ENCODE measurements at places on chromosomes 12 and 14. TPM values are rescaled to one million over a fixed set of nuclear protein-coding genes. Genes with fewer than 3 reads are reported as not detected.

- H3K27ac ChIP-seq = no peak overlapping the region
- no peak overlapping the region for H3K4me3 ChIP-seq
- H3K27me3 ChIP-seq = no peaks in the 10 kb centered on the region
- DNase-seq = no peak
- H3K4me1 ChIP-seq = peaks cover 4% of the 10 kb centered on the region
Observed at GRCh38 chr12:121331248-121331647, 21.0 kb downstream of the ANAPC5 start.

- no peaks in the 10 kb centered on the region for H3K27me3 ChIP-seq
- H3K27ac ChIP-seq = peak overlapping the region; percentile 88
- H3K4me1 ChIP-seq = peaks cover 62% of the 10 kb centered on the region
- H3K36me3 ChIP-seq = peaks cover 56% of the 10 kb centered on the region
- peak overlapping the region; percentile 80 for H3K4me3 ChIP-seq
- no peak for DNase-seq
Observed at GRCh38 chr12:89347325-89347829, 4.9 kb downstream of the DUSP6 start.

GRCh38 chr12:127810041-127810440 is 456.9 kb upstream of the TMEM132C start:
- H3K36me3 ChIP-seq = no peaks in the 10 kb centered on the region
- DNase-seq = no peak
- no peaks in the 10 kb centered on the region for H3K27me3 ChIP-seq
- H3K4me3 ChIP-seq = no peak overlapping the region

DNA sequence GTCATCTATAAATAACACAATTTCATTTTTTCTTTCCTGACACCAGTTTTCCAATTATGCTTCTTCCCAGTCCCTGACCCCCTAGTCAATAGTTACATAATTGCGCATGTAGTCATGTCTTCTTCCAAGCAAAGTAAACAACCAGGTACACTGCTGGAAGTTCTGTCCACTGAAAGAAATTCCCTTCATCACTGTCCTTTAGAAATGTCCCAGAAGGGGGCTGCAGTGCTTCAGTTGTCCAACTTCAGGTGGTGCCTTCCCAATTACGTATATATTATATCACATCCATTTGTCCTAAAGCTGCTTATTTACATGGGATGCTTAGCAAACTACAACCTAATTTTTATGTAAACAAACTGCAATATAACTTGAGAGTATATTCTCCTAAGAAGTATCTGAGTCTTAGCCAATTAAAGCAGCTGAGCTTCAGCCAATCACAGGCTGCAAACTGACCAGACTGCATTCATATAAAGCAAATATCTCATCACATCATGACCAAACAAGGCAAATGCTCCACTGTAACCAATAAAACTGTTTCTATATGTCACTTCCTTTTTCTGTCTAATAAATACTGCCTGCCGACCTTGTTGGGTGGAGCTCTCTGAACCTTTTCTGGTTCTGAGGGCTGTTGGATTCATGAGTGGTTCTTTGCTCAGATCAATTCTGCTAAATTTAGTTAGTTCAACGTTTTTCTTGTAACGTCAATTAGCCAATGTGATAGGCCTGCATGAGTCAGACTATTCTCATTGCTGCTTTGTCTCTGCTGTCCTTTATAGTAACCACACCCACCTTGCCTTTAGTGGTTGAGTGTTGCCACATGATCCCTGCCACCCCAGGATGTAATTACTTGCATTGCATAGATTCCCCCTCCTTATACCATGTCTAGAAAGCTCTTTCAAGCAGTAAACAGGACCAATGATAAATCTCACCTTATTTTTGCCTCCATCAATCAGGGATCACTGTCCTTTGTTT is 239.3 kb downstream of the ALG10B start:
- no peak for DNase-seq
- H3K36me3 ChIP-seq = no peaks in the 10 kb centered on the region
- H3K4me1 ChIP-seq = no peaks in the 10 kb centered on the region
- H3K27me3 ChIP-seq = no peaks in the 10 kb centered on the region
- no peak overlapping the region for H3K27ac ChIP-seq
- H3K4me3 ChIP-seq = no peak overlapping the region

DNA sequence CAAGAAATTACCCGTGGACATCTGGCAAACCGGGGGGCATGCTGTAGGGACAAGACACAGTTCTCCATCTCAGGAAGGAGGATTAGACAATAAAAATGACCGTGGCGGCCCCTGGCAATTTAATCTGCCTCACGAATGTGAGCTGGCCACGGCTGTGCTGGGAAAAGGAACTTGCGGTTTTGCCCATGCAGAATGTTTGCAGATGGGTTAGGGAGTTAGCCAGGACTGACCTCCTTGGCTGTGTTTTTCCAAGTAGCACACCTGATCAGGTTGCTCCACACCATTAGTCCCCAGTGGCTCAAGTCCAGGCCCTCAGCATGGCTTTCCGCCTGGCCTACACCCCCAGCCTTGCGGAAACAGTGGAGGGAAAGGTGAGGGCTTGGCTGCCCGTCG is 20.8 kb downstream of the TPCN1 start:
- H3K4me1 ChIP-seq = peaks cover 23% of the 10 kb centered on the region
- H3K36me3 ChIP-seq = peaks cover 31% of the 10 kb centered on the region
- H3K27me3 ChIP-seq = no peaks in the 10 kb centered on the region
- H3K27ac ChIP-seq = no peak overlapping the region
- DNase-seq = no peak

GRCh38 chr12:107402041-107403022 is 283.3 kb upstream of the PWP1 start:
- H3K4me1 ChIP-seq = peaks cover 41% of the 10 kb centered on the region
- H3K4me3 ChIP-seq = no peak overlapping the region
- no peaks in the 10 kb centered on the region for H3K27me3 ChIP-seq
- peaks cover 3% of the 10 kb centered on the region for H3K36me3 ChIP-seq

GRCh38 chr14:106044515-106044914 is 518.1 kb downstream of the TMEM121 start:
- no peak for DNase-seq
- H3K27me3 ChIP-seq = peaks cover 6% of the 10 kb centered on the region
- no peak overlapping the region for H3K27ac ChIP-seq
- peaks cover 15% of the 10 kb centered on the region for H3K4me1 ChIP-seq
- H3K4me3 ChIP-seq = no peak overlapping the region

- H3K27me3 ChIP-seq = peaks cover 14% of the 10 kb centered on the region
- no peaks in the 10 kb centered on the region for H3K4me1 ChIP-seq
- no peak overlapping the region for H3K27ac ChIP-seq
- H3K36me3 ChIP-seq = no peaks in the 10 kb centered on the region
- no peak overlapping the region for H3K4me3 ChIP-seq
- DNase-seq = no peak
Observed at GRCh38 chr12:53798575-53798974, 46.8 kb upstream of the CISTR start.

- no peaks in the 10 kb centered on the region for H3K4me1 ChIP-seq
- H3K27me3 ChIP-seq = no peaks in the 10 kb centered on the region
- no peak overlapping the region for H3K27ac ChIP-seq
- no peak overlapping the region for H3K4me3 ChIP-seq
Observed at GRCh38 chr12:16272222-16272621, 5.3 kb downstream of the SLC15A5 start.

- no peak for DNase-seq
- H3K27me3 ChIP-seq = peaks cover 37% of the 10 kb centered on the region
- H3K4me3 ChIP-seq = peak overlapping the region; percentile 87
- peak overlapping the region; percentile 86 for H3K27ac ChIP-seq
Observed at GRCh38 chr12:13000616-13000924, 505 bp upstream of the HEBP1 start.

DNA sequence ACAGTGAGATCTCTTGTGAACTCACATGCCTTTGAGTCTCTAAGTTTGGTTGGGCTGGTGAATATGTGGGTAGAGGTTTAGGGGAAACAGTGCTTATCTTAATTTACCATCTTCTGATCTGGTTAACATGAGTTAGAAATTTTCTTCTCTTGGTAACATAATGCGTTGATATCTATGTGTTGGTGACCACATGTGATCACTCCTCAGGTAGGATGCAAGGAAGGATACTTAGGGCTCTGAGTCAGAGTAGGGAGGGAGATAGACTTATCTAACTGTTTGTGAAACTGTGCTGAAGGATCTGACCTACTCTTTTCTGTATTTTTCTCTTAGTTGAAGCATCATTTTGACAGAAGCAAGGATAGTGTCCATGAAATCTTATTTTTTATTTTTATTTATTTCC is 23.1 kb downstream of the FAM234B start:
- H3K4me1 ChIP-seq = peaks cover 6% of the 10 kb centered on the region
- H3K27ac ChIP-seq = no peak overlapping the region
- H3K36me3 ChIP-seq = peaks cover 12% of the 10 kb centered on the region
- H3K4me3 ChIP-seq = no peak overlapping the region

DNA sequence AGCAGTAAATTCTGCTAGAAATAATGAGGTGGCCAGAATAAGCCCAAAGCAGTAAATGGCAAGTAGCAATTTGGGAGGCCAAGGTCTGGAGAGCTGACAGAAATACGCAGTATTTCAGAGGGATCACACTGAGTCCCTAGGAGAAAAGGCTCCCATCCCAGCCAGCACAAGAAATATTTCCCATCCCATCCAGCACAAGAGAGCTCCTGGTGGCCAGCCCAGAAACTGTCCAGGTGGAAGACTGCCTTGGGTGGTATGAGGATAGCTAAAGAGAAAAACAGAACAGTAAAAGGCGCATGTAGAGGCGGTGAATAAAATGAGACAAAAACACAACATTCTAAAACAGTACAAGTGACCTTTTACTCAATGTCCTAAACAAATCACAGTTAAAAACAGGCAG is 120.7 kb downstream of the HECTD4 start:
- no peak for DNase-seq
- no peak overlapping the region for H3K4me3 ChIP-seq
- H3K27me3 ChIP-seq = no peaks in the 10 kb centered on the region
- H3K4me1 ChIP-seq = no peaks in the 10 kb centered on the region
- H3K36me3 ChIP-seq = peaks cover 17% of the 10 kb centered on the region
- no peak overlapping the region for H3K27ac ChIP-seq

DNA sequence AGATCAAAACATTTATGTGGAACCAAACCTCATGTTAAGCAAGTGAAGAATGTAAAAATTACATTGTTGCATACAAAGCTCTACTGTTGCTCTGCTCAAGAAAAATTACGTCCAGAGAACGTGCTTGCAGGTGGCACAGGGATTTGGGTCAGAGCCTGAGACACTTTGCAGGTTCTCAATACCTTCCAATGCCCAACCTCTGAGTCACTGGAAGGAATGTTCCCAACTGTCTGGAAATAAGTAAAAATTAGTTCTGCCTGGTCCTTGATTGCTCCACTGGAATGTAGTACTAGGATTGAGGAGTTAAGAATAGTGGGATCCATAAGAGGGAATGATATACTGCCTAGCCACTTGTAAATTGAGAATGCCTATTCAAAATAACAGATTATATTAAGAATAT is 2.8 kb upstream of the IFNG start:
- H3K36me3 ChIP-seq = peaks cover 22% of the 10 kb centered on the region
- peak overlapping the region; percentile 61 for H3K4me3 ChIP-seq

- peaks cover 25% of the 10 kb centered on the region for H3K4me1 ChIP-seq
- no peaks in the 10 kb centered on the region for H3K36me3 ChIP-seq
- DNase-seq = no peak
- no peak overlapping the region for H3K4me3 ChIP-seq
Observed at GRCh38 chr12:62694116-62694515, 227.5 kb downstream of the MON2 start.

GRCh38 chr14:72366619-72367018 is 434.4 kb downstream of the RGS6 start:
- no peak overlapping the region for H3K27ac ChIP-seq
- H3K4me1 ChIP-seq = no peaks in the 10 kb centered on the region
- H3K36me3 ChIP-seq = no peaks in the 10 kb centered on the region
- no peak overlapping the region for H3K4me3 ChIP-seq

GRCh38 chr14:101077481-101078074 is 174.1 kb upstream of the RTL1 start:
- H3K27ac ChIP-seq = no peak overlapping the region
- peaks cover 25% of the 10 kb centered on the region for H3K27me3 ChIP-seq
- DNase-seq = no peak

- H3K4me1 ChIP-seq = peaks cover 9% of the 10 kb centered on the region
- H3K4me3 ChIP-seq = no peak overlapping the region
- no peaks in the 10 kb centered on the region for H3K27me3 ChIP-seq
Observed at GRCh38 chr12:113326775-113327395, 8.0 kb downstream of the SLC8B1 start.

DNA sequence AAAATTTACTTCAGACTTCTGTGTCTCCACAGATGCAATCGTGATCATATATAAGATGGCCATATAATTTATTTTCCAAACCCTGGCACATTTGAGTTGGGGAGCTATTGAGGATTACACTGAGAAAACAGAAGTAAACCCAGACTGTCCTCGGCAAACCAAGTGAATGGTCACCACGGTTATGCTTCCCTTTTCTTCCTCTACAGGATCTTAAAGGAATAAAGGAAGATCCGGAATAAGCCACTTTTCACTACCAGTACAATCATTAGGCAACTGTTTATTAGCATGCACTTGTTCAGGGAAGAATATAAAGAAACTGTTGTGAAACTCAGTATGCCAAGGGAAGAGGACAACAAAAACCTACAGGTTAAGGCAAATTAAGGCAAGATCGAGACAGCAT is 27.6 kb downstream of the SBNO1 start:
- H3K36me3 ChIP-seq = peaks cover 23% of the 10 kb centered on the region
- DNase-seq = no peak
- H3K27me3 ChIP-seq = no peaks in the 10 kb centered on the region
- peaks cover 4% of the 10 kb centered on the region for H3K4me1 ChIP-seq
- H3K27ac ChIP-seq = no peak overlapping the region

- no peak overlapping the region for H3K27ac ChIP-seq
- no peak for DNase-seq
- H3K36me3 ChIP-seq = no peaks in the 10 kb centered on the region
- no peaks in the 10 kb centered on the region for H3K4me1 ChIP-seq
Observed at GRCh38 chr12:85626001-85626783, 210.0 kb downstream of the RASSF9 start.

GRCh38 chr12:96152164-96152563 is 42.0 kb upstream of the ELK3 start:
- peaks cover 4% of the 10 kb centered on the region for H3K27me3 ChIP-seq
- peak overlapping the region; percentile 20 for H3K27ac ChIP-seq
- no peak for DNase-seq
- H3K4me3 ChIP-seq = no peak overlapping the region
- no peaks in the 10 kb centered on the region for H3K4me1 ChIP-seq

- no peak overlapping the region for H3K4me3 ChIP-seq
- H3K27me3 ChIP-seq = peaks cover 2% of the 10 kb centered on the region
- no peaks in the 10 kb centered on the region for H3K4me1 ChIP-seq
- H3K36me3 ChIP-seq = no peaks in the 10 kb centered on the region
- H3K27ac ChIP-seq = no peak overlapping the region
Observed at GRCh38 chr12:65786041-65786440, 38.2 kb upstream of the HMGA2 start.

GRCh38 chr12:54409267-54409666 is 9.8 kb downstream of the ITGA5 start:
- no peak for DNase-seq
- H3K27ac ChIP-seq = no peak overlapping the region
- H3K27me3 ChIP-seq = no peaks in the 10 kb centered on the region
- peaks cover 40% of the 10 kb centered on the region for H3K4me1 ChIP-seq

GRCh38 chr12:26331960-26332359 is 136.6 kb downstream of the SSPN start:
- H3K27ac ChIP-seq = no peak overlapping the region
- H3K27me3 ChIP-seq = peaks cover 12% of the 10 kb centered on the region
- no peaks in the 10 kb centered on the region for H3K4me1 ChIP-seq

GRCh38 chr12:18632848-18633247 is 105.0 kb downstream of the PLCZ1 start:
- no peaks in the 10 kb centered on the region for H3K36me3 ChIP-seq
- H3K27ac ChIP-seq = no peak overlapping the region
- no peaks in the 10 kb centered on the region for H3K27me3 ChIP-seq
- no peak for DNase-seq

ITGB7 gene
- total RNA-seq = 266 TPM

GPR65 gene
- total RNA-seq = 8.0 TPM

RNASE2 gene
- not detected for total RNA-seq

NRL gene
- total RNA-seq = 2.7 TPM

FITM1 gene
- total RNA-seq = 0.26 TPM

TMEM253 gene
- not detected for total RNA-seq

RPL10L gene
- not detected for total RNA-seq

KERA gene
- not detected for total RNA-seq

STAC3 gene
- total RNA-seq = 4.2 TPM

SOX5 gene
- 3.1 TPM for total RNA-seq

CFAP73 gene
- 0.17 TPM for total RNA-seq
